ENCODE measurements at places on chromosomes 6 and 20.
A peak's percentile ranks its signal among the peaks of the same experiment; 100 is the strongest.

GRCh38 chr20:46992640-46993035 lies 98.0 kb downstream of the EYA2 start:
- DNase-seq = no peak

DNA sequence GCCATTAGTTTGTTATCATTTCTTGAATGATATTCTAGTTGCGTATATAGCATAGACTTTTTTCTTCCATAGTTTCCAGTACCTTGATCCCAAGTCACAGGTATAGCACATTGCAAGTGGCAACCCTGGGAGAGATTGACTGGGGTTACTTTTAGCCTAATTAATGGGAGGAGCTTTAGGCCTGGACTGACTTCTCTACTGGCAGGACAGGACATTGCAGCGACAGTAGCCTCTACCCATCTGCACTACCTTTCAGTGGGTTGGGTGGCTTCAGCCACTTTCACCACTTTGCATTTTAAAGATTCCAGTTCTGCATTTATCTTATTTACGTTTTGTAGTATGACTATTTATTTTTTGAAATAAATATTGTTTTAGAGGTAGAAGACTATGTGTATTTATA lies 320.3 kb downstream of the RIMS1 start:
- DNase-seq = no peak

- DNase-seq = no peak
These were observed 202.5 kb downstream of the ISM1 start for GRCh38 chr20:13423472-13424173.

- no peak for DNase-seq
These were observed 147.9 kb downstream of the HAO1 start for GRCh38 chr20:7792150-7792869.

DNA sequence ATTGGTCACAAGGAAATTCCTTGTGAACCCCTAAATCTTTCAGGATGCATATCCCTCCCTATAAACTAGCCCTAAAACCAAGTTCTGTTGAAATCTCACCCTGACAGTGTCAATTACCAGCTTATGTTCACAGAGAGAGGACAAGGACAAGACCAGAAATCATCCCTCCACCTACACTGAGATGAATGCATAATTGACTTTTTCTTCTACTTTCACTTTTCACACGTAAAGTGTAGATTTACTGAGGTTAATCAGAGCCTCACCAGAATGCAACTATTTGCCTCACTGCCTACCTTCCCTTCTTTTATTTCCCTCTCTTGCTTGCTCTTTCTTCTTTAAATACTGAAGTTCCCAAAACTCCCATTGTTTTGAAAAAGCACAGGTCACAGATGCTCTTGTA lies 15.3 kb upstream of the NKAIN2 start:
- no peak for DNase-seq

GRCh38 chr6:6007366-6008088 lies 802 bp upstream of the NRN1 start:
- peak; percentile 82 for DNase-seq

- no peak for DNase-seq
These were observed 67.9 kb downstream of the ANKRD60 start for GRCh38 chr20:58160451-58161061.

DNA sequence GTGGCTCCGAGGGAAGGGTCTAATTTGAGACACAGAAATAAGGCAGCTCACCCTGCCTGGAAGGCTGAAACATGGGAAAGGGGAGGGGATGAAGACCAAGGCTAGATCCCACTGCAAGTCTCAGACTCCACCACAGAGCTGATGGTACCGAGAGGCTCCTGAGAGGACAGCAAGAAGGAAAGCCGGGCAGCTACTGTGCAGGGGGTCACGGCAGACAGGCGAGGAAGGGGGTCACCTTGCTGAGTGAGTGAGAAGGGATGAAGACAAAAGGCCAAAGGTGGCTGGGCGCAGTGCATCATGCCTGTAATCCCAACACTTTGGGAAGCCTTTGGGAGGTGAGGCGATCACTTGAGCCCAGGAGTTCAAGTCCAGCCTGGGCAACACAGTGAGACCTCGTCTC lies 100.7 kb downstream of the ATP9A start:
- DNase-seq = no peak

DNA sequence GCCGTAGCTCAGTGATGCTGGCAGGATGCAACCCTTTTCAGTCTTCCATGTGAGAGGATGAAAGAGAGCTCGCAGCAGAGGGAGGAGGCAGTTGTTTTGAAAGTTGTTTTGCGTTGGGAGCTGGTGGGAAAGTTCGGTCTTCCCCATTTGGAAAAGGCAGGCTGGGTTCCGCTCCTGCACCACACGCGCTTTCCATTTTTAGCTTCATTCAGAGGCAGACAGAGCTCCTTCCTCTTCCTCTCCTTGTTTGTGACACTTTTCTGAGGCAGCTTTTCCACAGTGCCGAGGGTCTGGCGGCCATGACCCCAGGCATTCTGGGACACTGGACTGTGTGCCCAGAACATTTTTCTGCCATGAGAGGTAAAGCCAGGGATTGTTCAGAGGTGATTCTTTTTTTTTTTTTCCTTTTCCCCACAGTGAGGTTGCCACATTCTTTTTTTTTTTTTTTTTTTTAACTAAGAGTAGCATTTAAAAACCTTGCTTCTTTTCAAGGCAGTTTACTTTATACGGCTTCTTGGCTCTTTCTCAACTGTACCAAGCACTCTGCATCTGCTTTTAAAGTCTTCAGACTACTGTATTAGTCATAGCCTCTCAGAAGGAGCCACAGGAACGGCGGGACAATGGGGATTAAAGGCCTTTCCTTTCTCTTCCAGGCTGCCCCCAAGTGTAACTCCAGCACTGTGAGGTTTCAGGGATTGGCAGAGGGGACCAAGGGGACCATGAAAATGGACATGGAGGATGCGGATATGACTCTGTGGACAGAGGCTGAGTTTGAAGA lies 1.6 kb downstream of the PRDM1 start:
- DNase-seq = no peak

DNA sequence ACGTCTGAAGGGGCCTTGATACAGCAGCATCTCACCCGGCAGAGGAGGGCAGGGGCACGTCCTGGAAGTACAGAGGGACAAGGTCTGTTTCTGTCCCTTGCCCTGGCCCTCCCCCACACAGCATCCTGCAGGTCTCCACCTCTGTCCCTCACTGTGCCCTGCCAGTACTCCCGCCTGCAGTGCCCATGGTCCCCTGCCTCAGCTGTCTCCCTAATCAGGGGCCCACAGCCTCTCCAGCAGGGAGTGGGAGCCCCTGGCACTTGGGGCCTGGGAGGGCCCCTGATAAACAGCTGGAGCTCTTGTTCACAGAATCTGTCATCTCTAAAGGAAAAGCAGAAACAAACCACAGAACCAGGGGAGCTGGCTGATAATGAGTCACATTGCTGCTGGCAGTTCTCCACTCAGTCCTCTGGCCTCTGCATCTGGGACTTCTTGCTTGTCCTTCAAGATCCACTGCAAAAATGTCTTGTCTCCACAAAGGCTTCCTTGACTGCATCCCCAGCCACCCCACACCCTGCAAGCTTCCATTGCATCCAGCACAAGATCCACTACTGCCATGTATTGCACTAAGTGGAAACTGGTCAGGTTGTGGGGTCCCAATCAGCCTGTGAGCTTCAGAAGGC lies 33.2 kb upstream of the TAF8 start:
- DNase-seq = no peak

- no peak for DNase-seq
These were observed 628.2 kb downstream of the COL12A1 start for GRCh38 chr6:74577619-74578018.

DNA sequence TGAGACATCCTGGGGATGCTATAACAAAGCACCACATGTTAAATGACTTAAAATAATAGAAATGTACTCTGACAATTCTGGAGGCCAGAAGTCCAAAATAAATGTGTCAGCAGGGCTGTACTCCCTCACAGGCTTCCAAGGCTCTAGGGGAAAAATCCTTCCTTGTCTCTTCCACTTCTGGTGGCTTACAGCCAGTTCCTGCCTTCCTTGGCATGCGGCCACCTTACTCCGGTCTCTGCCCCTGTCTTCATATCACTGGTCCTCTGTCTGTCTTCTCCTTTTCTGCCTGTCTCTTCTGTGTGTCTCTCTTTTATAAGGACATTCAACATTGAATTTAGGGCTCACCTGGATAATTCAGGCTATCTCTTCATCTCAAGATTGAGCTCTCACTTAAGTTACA lies 155.3 kb upstream of the SYNCRIP start:
- peak; percentile 1 for DNase-seq

Measured in muscle of back (tissue), 13 donors.